T-helper 2 cell treated with Interferon-gamma antibody and Interleukin-4, amounts not matched to agents 5 μg/mL and 100 μg/mL, for 36 hours (primary cell): ENCODE measurements at places on chromosomes 2 and 18.
A peak's percentile ranks its signal among the peaks of the same experiment; 100 is the strongest.

DNA sequence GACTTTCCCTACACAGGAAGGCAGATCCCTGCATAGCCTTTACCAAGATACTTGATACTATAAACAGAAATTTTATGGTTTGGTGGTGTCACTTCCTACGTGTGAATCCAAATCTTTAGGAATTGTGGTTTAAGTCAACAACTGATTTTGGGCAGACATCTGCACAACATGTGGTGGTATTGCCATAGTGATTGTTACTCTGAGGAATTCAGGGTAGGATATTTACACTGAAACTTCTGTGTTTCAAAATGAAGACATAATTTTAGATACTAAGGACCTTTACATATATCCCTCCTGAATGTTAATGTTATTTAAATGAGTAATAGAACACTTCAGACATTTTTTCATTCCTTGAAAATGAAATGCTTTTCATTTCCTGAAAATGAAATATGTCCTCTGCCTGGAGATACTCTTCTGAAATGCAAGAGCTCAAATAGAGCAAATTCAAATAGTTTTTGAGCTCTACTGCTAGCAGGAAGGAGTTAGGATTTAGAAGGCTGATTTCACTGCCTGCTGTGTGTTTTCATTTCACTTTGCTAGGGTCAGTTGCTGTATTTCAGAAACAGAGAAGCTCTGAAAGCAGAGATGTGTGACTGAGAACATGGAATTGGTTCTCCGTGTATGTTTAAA is 77.2 kb downstream of the MDH1 start:
- H3K27me3 ChIP-seq = peaks cover 21% of the 10 kb centered on the region
- no peak overlapping the region for H3K27ac ChIP-seq
- H3K4me3 ChIP-seq = no peak overlapping the region
- DNase-seq = no peak
- no peaks in the 10 kb centered on the region for H3K36me3 ChIP-seq
- H3K4me1 ChIP-seq = no peaks in the 10 kb centered on the region

DNA sequence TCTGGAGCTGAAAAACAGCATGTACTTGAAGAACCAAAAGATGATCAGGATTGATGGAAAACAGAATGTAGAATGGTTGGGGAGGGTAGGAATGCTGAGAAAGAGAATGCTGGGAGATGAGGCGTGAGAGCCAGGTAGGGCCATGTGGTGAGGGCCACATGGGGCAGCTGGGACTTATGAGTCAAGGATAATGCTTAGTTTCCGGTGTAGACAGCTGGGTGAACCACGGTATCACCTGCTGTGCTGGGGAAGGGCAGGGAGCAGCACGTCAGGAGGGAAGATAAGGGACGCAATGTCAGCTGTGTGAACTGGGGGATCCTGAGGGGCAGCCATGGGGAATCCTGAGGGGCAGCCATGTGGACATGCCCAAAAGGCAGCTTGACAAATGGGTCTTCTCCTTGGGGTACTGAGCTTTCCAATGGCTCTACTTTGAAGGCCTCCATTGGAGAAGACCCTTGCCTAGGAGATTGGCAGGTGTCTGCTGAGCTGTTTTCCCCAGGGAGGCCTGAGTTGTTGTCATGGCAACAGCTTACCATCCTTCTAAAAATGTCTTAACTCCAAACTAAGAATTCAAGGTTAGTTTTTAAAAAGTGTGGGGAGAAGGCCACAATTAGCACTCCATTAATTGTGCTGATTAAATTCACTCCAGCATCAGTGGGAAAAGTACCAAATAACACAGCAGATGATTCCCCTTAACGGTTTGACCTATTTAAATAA is 51.1 kb downstream of the MTHFD2 start:
- H3K27me3 ChIP-seq = no peaks in the 10 kb centered on the region
- H3K27ac ChIP-seq = peak overlapping the region; percentile 4
- H3K4me1 ChIP-seq = no peaks in the 10 kb centered on the region
- no peak for DNase-seq
- H3K36me3 ChIP-seq = no peaks in the 10 kb centered on the region

GRCh38 chr2:12702168-12703121 is 14.3 kb upstream of the TRIB2 start:
- peak; percentile 27 for DNase-seq
- H3K27ac ChIP-seq = no peak overlapping the region
- H3K4me3 ChIP-seq = no peak overlapping the region
- H3K27me3 ChIP-seq = peaks cover 47% of the 10 kb centered on the region
- peaks cover 24% of the 10 kb centered on the region for H3K4me1 ChIP-seq

DNA sequence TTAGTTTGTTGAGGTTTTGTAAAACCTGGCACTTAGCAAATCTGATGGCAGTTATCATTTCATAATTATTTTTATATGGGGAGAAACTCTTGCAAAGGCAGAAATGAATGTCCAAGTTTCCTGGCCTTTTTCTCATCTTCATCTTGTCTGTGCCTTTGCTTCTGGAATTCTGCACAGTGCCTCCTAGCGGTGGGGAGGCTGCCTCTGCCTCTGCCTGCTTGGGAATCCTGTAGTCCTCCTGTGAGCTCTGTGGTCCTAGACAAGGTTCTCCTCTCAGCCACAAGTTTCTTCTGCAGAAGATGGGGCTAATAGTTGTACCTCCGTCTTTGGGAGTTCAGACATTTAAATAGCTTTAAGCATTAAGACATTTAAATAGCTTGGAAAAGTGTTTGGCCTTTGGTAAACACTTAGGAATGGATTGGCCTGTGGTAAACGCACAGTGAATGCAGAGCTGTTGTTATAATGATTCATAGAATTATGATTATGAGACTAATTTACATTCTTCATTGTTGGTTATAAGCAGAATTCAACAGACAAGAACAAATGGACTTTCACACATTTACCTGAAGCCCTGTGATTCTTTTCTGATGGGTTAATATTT is 101.2 kb downstream of the ZNF236 start:
- no peak for DNase-seq
- peaks cover 45% of the 10 kb centered on the region for H3K36me3 ChIP-seq
- H3K27ac ChIP-seq = no peak overlapping the region
- H3K4me1 ChIP-seq = peaks cover 17% of the 10 kb centered on the region
- no peak overlapping the region for H3K4me3 ChIP-seq
- H3K27me3 ChIP-seq = no peaks in the 10 kb centered on the region

DNA sequence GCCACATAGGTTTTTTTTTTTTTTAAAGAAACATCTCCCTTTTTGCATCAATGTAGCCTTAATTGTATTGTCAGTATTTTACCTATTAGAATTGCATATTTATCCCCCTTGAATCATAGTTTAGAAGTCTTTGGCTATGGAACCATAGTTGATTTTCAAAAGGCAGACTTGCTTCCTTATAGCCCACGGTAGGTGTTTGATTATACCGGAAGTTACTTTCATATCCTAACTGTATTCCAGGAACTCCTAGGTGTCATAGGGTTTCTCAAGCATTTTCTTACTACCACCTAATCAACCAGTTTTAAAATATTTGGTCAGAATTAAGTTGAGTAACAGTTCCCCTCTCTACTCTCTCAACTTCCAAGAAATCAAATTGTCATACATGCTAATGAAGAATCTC is 86.6 kb upstream of the TSPYL6 start:
- no peak overlapping the region for H3K4me3 ChIP-seq
- H3K36me3 ChIP-seq = no peaks in the 10 kb centered on the region
- H3K4me1 ChIP-seq = no peaks in the 10 kb centered on the region
- DNase-seq = no peak
- peaks cover 35% of the 10 kb centered on the region for H3K27me3 ChIP-seq

GRCh38 chr2:67663776-67664175 is 266.6 kb downstream of the ETAA1 start:
- no peaks in the 10 kb centered on the region for H3K27me3 ChIP-seq
- H3K4me3 ChIP-seq = no peak overlapping the region
- no peak overlapping the region for H3K27ac ChIP-seq
- DNase-seq = no peak
- no peaks in the 10 kb centered on the region for H3K4me1 ChIP-seq
- no peaks in the 10 kb centered on the region for H3K36me3 ChIP-seq
